ENCODE measurements at places on chromosomes 4 and X.

DNA sequence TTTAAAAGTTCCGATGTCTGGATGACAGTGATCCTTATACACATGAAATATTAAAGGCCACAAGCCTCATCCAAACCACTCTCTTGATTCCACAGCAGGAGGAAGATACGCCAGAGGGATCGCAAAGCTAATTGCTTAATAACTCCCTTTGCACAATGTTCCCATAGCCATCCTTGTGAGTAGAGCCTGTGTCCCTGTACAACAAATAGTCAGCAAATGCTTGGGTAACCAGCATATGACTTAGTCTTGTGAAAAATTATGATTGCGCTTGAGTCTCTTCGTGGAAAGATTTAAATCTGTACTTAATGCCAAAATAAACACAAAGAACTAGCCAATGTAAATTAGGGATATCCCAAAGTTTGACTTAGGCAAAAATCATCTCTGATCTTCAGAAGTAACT lies 31.5 kb downstream of the SLC9A7 start:
- DNase-seq: no peak

- DNase-seq: no peak
Measured at GRCh38 chr4:188536826-188537225, 397.6 kb downstream of the TRIML1 start.

- DNase-seq: no peak
Measured at GRCh38 chr4:43339435-43339834, 446.9 kb downstream of the GRXCR1 start.

- DNase-seq: no peak
Measured at GRCh38 chr4:15945516-15945915, 7.0 kb upstream of the FGFBP1 start.

DNA sequence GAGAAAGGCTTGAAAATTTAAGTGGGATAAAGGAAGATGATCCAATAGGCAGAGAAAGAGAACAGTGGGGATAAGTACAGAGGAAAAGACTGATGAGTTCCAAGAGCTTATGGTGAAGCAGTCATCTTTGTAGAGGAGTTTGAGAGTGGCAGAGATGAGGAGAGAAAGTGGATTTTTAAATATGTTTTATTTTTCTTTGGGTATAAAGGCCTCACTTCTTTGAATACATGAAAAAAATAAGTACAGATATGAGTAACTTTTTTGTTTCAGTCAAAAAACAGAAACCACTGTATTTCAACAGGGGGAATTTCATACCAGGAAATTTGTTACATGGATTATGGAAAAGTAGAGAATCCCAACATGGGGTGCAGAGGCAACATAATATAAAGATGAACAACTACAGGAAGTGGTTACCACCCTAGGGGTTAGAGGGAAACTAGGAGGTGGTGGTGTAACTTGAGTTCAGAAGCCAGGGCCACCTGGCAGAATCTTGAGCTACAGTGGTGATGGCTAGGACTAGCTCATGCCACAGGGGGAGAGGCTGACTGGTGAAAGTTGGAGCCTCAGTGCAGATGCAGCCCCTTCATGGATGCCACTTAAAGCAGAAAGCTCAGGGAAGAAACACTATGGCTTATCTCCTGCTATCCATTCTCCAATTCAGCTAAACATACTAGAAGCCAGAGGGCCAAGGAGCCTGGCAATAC lies 3.4 kb upstream of the CYBB start:
- DNase-seq: no peak

GRCh38 chr4:144666539-144667175 lies 20.7 kb downstream of the HHIP start:
- DNase-seq: no peak

- DNase-seq: no peak
Measured at GRCh38 chr4:133157460-133158160, 8.5 kb downstream of the PCDH10 start.

All from GM12891 (cell line).